NCI-H1436 (cell line): ENCODE measurements at places on chromosomes 1 and 21.

GRCh38 chr1:58786184-58786926 is 2.5 kb upstream of the JUN start:
- no peak for DNase-seq

DNA sequence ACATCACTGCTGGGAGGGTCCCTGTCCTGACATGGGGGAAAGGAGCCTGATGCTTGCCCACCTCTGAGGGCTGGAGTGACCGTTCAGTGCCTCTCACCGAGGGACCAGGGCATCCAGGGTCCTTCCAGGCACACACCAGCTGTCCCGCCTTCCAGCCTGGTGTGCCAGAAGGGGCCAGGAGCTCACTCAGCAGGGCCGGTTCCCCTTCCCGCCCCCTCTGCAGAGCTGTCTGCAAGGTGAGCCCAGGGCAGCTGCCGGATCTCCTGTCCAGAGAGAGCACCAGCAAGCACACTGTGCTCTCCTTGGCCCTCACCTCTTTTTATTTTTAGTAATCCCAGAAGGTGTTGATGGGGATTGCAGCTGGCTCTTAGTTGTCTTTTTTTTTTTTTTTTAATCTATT is 16.9 kb downstream of the H6PD start:
- no peak for DNase-seq

DNA sequence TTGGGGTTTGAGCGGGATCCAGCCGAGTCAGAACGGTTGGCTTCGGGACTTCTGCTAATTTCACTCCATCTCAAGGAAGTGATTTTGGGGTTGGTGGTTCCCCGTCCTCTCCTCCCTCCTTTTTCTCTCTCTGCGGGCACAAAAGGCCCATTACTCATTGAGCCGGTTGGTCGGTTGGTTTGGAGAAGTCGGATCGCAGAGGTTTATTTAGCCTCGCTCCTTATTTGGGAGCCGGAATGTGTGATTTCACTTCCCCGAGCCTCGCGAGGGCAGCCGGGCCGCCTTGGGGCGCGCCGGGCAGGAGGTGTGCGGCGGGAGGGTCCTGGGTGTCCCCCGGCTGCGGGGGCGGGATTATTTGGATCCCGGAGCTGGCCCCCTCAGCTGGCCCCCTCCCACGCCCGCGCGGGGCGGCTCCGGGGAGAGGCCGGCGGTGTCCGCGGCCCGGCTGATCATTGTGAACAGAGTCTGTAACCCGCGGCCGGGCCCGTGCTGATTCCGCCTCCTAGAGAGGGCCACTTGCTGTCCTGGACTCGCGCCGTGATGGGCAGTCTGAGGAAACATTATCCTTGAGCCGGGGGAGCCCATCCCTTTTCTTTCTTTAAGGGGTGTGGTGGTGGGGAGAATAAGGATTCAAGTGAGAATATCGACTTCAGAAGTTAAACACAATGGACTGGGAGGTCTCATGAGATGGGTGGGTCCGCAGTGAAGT is 1.2 kb downstream of the MAPKAPK2 start:
- no peak for DNase-seq

DNA sequence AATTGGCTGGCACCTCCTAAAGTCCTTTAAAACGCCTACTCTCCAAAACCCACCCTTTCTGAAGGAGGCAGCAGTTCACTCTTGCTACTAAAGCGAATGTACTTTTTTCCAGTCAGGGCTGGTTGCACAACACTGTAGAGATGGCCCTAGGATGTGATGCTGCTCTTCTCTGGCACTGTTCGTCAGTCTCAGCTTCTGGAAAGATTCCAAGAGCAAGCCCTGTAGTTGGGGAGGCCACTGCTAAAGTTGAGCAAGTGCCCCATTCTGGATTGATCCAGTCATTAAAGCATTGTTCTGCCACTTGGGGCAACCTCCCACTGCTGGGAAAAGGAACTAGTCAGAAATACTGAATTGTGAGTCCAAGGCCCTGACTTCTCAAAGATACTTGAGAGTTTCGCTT is 28.5 kb upstream of the KCNQ4 start:
- DNase-seq: no peak

DNA sequence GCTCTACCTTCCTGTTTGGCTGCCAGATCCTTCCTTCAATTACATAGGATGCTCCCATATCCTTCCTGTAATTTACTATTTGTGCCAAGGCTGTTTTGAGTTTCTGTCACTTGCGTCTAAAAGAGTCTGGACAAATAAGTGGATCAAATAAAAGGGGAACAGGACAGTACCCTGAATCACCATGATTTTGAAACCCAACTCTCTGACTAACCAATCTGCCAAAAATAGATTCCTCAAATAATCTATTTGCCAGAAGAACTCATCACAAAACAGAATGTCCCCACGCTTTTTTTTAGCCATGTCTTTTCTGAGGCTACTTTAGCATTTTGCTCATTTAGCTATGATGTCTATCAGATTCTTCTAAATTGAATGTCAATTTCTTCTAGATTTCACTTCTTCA is 392.6 kb downstream of the NTNG1 start:
- no peak for DNase-seq

DNA sequence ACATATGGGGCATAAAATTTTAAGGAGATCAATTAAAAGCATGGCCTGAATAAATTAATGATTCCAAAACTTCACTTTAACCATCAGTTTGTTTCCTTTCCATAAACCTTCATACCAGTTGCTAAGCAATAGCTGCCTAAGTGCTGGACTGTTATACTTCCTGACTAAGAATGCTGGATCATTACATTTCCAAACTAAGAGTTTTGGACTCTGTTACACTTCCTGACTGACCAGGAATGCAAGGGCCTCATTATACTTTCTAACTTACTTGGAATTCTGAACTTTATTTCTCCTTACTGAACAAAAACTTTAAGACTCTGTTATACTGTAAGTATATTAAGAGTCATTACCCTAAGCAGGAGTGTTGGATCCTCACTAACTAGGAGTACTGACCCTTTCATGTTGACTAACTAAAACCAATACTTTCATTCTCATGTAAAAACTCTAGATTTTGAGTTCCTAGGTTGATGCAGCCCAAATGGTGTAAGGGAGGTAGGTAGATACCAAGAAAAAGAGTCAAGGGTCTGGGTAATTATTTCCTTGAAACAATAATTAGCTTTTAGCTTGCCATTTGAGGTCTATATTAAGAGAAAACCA is 118.2 kb downstream of the FAF1 start:
- no peak for DNase-seq

GRCh38 chr1:19166066-19166465 is 44.0 kb downstream of the UBR4 start:
- no peak for DNase-seq

DNA sequence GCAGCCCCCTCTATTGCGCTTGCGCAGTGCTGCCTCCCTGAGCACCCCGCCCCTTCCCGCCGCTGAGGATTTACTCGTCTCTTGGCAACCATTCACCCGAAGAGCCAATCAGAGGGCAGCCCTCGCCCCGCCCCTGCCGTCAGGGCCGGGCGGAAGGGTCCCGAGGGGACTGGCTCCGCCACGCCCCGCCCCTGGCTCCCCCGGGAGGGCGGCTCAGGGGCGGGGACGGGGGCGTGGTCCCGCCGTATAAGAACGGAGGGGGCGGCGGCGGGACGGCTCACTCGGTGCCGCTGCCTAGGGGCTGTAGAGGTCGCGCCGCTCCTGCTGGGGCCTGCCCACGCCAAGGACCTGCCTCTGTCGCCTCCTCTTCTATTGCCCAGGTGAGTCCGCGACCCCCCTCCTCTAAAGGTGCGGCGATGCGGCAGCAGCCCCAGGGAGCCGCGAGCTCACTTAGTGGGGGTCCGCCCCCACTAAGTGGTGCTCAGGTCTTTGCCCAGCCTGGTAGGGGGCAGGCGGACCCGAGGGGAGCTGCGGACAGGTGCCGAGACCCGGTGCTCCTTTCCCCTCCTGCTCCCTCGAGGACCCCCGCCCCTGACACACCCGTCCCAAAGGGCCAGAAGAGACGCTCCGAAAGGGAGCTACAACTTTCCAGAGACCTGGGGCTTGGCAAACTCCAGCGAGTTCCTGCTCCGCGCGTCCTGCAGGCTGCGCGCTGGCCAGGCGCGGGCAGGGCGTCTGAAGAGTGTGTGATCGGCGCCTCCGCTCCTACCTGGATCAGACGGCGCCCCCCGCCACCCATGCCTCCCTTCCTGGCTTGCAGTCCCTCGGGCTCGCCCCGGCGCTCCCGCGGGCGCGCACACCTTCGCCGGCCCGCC is at the start of gene TENT5C:
TSS of gene TENT5C (plus strand) at position 275 of the 875 bp plus-strand sequence. CDS start 16,821 bp downstream, outside the sequence.
- peak; percentile 94 for DNase-seq

DNA sequence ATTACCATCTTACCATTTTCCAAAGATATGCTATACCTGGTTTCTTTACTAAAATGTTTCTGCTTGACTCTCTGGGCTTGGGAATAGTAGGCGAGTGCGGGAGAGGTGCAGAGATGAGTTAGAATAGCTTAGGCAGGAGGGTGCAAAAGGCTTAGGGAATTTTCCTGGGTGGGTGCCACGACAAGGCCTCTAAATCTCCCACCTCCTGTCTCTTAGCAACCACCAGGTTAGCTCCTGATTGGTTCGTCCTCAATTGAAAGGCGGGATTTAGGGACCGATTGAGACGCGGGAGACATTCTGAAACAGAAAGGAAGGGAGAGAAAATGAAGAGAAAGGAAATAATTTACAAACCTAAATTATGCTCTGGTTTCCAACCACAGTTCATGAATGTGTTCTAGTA is 3.1 kb downstream of the ACKR1 start:
- no peak for DNase-seq

GRCh38 chr1:154871374-154871773 is 1.3 kb upstream of the KCNN3 start:
- no peak for DNase-seq

DNA sequence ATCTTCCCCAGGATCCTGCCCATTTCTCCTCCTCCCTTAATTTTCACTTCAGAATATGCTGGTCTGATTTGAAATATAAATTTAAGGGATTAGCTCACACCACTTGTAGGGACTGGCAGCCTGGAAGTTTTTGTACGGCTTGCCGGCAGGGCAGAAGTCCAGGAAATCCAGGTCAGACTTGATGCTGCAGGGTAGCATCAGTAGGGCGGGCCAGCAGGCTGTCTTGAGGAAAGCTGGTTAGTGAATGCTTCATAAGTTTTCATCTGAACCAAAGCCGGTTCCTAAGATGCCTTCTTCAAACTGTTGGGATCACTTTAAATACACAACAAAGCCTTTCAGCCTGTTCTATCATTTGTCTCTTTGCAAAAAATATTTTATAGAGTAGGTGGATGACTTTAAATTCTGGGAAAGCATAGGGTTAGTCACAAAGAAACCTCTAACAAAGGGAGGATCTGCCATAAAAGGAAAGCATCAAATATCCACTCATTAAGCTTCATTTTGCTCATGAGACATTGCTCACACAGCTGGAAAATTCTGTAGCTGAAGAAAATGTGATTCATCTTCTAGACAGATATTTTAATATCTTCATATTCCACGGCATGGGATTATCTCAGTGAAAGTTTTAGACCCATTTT is 90.7 kb upstream of the GFI1 start:
- DNase-seq: no peak

DNA sequence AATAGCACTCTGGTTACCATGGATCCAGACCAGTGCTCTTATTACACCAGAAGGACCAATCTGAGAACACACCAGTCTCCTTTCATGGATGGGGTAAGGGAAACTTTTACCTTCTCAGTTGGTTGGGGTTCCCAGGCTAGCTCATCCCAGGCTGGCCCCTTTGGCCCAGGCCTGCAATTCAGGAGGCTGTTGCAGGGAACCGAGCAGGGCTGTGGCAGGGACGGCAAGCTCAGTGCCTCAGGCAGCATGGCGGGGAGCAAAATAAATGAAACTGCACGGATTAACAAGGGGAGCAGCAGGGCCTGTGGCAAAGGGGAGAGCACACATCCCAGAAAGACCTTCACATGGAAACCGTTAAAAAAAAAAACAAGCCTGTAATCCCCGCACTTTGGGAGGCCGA is 57.0 kb downstream of the DMRTB1 start:
- DNase-seq: no peak

- no peak for DNase-seq
Observed at GRCh38 chr1:116313776-116314175, 59.3 kb upstream of the ATP1A1 start.

DNA sequence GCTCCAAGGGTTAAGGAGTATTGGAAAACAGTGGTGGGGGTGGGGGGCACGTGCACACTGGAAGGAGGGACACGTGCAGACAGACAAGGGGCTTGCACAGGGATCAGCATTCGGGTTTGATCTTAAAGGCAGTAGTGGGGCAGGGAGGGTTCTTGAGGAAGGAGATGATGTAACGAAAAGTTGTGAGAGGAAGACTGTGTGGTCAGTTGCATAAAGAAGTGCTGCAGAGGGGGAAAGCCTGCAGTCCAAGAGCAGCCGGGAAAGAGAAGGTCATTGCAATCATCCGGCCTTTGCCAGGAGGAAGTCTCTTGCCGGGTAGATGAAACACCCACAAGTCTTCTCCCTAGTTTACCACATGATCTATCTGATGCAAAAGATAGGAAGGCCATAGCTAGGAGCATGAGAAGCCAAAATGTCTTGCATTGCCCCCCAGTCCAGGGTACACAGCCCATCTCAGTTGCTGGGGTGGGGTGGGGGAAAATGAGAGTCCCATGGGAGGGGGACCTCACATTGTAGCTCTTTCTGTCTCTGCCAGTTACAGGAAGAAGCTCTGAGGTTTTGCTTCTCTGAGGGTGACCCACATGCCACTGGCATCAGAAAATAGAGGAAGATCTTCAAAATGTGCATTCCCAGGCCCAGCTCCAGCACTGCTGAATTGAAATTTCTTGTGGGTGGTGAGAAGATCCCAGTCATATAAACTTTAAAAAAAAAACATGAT is 202.5 kb upstream of the RAB4A start:
- DNase-seq: no peak

GRCh38 chr1:227734546-227734855 is 601 bp downstream of the JMJD4 start:
- no peak for DNase-seq

GRCh38 chr21:39400173-39400572 is 45.4 kb downstream of the LCA5L start:
- DNase-seq: no peak

DNA sequence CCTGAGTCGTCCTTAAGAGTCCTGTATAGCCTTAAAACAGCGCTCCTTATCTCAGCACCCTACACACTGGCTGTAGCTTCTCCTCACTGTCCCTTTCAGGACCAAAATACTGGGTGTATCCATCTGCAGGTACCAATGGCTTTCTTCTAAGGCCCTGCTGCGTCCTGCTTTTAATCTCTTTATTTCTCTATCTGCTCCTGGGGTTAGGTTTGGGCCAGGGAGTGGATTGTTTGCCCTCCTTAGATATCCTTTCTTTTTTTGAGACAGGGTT is 12.1 kb downstream of the IL6R start:
- no peak for DNase-seq

- DNase-seq: no peak
Observed at GRCh38 chr1:54276617-54277450, 76.9 kb downstream of the MRPL37 start.

DNA sequence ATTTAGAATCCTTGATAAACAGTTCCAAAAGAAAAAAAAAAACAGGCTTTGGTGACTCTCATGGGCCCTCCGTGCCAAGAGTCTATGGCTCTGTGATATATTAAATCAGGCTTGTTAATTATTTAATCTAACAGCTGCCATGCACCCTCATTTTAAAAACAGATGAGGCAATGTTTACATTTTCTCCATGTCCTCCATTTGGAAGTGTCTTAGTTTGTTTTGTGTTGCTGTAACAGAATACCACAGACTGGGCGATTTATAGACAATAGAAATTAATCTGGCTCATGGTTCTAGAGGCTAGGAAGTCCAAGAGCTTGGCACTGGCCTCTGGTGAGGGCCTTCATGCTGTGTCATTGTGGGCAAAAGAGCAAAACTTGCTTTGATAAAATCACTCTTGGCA is 58.0 kb downstream of the B3GALT5 start:
- DNase-seq: no peak
